ENCODE measurements at places on chromosomes 4 and X.

DNA sequence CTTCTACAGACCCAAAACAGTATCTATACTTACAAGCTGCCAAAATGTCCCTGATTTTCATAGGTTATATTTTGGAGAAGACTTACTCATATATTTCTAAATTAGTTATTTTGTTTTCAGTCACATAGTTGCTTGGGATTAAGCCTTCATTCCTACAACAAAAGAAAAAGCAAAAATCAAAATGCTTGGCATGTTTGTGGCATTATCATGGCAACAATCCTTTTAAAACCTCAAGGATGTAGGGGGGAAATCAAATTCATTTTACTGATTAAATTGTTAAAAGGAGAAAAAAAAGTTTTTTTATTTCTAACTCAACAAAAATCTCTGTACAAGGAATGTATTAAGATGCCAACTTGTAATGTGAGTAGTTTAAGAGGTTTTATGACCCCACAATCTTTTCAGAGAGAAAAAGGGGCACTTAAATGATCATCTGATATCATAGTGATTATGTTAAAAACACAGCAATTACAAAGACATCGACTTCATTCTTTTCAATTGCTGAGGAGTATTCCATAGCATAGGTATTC is 23.5 kb downstream of the TXK start:
- no peak for DNase-seq

GRCh38 chr4:67678612-67679011 is 22.3 kb downstream of the UBA6 start:
- DNase-seq, result no peak

GRCh38 chr4:99349338-99349737 is 3.2 kb downstream of the ADH1C start:
- no peak for DNase-seq

DNA sequence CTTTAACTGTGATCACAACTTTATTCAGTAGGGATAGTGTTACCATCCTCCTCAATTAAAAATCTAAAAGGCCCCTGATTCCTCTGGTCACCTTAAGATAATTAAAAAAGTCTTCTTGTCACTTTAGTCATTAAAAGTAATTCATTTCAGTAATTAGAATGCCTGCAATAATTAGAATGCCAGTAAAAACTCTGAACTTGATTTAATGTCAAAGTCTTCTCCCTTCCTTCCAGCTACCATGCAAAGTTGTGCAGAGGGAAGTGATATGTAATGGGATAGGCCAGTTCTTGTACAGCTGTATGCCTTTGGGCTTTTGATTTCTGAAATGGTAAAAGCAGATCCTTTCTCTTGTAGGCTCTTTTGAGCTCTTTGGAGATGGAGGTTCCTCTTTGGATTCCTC is 417.2 kb downstream of the ADAM29 start:
- DNase-seq, result no peak

DNA sequence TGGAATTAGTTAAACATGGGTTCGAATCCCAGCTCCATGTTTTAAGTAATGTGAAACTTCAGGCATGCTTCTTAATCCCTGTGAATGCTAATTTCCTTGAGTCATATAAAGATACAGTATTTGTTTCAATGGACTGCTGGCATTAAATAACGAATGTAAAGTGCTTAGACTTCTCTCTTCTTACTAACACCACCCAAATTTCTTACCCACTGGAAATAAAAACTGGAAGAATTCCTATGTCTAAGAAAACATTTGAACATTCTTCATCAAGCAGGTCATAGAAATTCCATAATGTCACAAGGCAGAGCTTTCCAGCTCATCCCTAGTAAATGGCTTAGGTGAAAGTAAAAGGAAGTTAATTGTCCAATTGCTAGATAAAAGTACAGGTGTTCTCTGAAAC is 172.5 kb downstream of the ANK2 start:
- DNase-seq, result no peak

DNA sequence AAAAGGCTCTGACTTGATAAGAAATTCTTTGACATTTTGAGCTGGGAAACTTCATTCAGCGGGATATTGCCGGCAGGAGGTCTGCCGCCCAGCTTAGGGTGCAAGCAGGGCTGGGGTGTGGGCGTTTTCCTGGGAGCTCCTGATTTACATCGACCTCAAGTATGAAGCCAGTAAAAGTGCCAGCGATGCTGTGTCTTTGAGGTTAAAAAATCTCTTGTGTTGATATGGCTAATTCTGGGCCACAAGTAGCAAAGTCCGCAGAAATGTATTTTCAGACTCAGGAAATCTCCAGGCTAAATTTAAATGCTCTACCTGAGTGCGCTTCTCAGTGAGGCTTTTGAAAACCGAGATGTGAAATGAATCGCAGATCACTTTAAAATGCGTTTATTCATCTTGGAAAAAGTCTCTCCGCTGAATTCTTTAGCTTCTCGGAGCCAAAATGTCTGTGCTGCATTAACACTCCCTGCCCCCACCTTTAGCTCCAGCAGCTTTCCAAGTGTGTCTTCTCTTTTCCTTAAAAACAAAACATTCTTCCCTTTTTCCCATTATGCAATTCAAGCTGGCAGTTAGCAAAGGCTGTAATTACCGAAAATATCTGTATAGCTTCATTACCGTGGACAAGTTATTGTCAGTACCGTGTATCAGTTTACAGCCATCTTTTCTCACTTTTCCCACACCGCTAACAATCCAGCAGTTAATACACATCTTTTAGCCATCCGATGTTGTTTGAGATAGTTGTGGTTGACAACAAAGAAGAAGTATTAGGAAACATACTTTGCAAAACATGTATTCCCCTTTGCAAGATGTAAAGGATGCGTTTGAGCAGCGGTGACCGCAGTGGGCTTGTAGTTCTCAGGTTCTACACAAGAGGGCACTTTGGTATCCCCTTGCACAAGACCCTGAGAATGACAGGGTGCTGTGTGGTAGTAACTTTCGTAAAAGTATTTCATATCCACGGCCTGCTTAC is 136.0 kb upstream of the STX18 start:
- DNase-seq, result peak; percentile 66

- no peak for DNase-seq
Observed at GRCh38 chr4:183333983-183334382, 11.8 kb upstream of the CLDN24 start.

- no peak for DNase-seq
Observed at GRCh38 chrX:109533005-109533404, 3.6 kb upstream of the NXT2 start.

DNA sequence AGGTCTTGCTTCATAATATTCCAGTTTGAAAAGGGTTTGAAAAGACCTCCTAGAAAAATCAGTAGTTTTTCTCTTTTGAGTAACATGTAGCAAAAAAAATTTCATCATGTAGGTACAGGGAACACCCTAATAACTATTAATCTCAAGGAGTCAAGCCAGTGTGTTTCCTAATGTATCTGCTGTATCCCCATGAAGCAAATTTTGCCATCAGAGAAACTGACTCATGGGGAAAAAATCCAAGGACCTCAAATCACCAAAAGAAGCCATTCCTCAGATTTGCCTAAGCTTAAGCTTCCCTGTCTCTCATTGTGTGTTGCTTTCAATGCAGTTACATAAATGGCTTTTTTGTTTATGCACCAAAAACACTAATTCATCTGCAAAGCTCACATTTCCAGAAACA is 29.7 kb downstream of the F9 start:
- no peak for DNase-seq

DNA sequence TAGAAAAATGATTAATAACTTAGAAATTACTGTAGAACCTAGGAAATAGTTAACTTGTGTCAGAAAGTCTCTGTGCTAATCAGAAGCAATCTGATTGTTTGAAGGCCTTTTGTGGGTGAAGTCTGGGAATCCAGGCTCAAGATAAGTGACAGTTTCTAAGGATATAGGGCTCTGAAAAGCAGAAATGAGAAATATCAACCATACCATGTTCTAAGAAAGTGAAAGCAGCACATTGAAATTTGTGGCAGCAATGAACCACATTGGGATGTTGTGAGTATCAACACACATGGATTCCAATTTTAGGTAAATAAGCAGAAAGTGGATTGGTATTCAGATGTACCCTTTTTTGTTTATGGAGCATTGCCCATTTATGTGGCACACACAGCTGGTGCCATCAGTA is 464.6 kb downstream of the IL15 start:
- DNase-seq, result no peak

- DNase-seq, result no peak
Observed at GRCh38 chr4:39818646-39819045, 120.7 kb downstream of the UBE2K start.

DNA sequence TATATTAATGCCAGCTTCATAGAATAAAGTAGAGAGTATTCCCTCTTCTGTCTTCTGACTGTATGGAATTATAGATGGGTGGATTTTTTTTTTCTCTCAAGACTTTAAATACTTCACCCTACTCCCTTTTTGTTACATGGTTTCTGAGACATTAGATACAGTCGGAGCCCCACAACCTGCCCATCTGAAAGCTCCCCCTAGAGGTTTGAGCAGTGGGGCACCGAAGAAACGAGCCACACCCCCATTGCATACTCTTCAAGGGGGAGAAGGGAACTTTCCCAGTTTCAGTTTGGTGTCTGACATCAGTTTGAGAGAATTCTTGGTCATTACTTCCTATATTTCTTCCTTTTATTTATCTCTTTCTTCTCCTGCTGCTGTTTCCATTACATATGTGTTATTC is 437.6 kb upstream of the AGA start:
- DNase-seq, result no peak

GRCh38 chr4:112855058-112855457 is 194.4 kb upstream of the ANK2 start:
- no peak for DNase-seq

GRCh38 chr4:3644849-3645627 is 112.8 kb upstream of the LRPAP1 start:
- DNase-seq, result peak; percentile 63

DNA sequence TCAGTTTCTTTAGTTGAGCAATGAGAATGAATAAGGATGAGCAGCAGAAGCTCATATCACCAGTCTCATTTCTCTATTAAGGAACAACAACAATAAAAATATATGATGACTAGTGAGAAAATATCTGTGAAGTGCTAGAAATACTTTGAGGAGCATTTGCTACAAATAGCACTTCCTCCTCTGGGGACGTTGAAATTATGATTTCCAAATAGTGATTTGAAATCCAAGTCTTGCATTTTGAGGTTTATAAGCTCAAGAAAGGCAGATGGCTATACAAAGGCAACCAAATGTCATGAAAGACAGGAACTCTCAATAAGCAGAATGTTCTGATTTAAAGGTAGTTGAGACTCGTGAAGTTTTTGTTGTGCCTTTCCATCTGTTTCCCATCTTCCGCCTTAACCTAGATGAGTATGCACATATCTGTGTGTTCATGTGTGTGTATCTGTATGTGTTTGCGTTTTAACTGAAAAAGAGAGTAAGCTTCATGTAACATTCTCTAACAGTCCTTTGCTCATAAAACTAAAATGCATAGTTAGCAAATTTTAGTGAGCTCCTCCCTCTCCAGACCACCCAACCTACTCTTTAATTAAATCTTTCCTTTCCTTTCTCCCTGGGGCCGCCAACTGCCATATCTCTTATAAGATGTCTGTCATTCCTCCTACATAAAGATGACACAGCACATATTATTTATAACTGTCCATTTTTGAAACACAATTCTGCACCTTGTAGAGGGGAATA is 222.6 kb upstream of the RASGEF1B start:
- DNase-seq, result no peak

GRCh38 chr4:144709159-144709558 is 63.2 kb downstream of the HHIP start:
- no peak for DNase-seq

- no peak for DNase-seq
Observed at GRCh38 chr4:175671491-175671934, 140.6 kb downstream of the GPM6A start.

- no peak for DNase-seq
Observed at GRCh38 chrX:39782276-39782675, 315.5 kb downstream of the BCOR start.

GRCh38 chr4:174418640-174419212 is 103.6 kb downstream of the HPGD start:
- no peak for DNase-seq

DNA sequence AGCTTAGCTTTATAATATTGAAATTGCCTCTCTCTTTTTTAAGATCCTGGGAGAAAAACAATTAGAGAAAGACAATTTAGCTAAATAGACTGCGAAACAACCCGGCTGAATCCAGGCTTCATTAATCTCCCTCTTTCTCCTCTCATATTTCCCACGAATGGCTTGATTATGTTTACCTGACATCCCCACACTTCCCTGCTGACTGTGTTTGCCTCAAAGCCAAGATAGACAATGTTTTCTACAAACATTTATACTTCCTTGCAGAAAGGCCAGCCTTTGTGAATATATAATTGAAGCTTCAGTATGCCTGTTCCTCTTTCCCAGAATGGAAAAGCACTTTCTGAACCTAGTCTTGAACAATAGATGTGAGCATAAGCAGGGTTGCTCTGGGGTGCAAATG is 566.8 kb downstream of the PDHA2 start:
- no peak for DNase-seq

DNA sequence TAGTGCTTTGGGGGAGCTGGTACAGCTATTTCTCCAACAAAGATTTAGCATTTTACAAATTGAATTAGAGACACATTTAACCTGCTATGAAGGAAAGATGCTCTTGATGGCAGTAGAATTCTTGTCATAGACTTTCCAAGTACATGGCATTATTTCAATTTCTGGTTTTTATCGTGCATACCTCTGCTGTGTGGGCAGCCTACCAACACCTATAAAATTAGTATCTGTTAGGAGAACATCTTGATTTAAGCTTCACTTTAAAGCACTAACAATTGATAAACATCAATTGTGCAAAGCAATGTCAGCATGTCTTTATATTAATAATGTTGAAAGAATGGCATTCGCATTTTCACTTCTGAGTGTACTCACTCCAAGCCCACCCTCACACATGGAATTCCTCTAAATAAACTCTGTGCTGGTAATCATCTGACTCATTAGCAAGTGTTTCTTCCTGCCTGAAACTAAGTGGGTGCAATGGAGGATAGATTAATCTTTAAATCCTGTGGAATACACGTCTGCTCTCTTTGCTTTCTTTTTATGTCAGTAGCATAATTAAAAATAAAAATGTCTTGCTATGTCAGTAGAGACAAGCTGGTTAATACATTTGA is 279.8 kb upstream of the MAGEB18 start:
- DNase-seq, result no peak

- no peak for DNase-seq
Observed at GRCh38 chrX:23788521-23788920, 5.5 kb downstream of the SAT1 start.

GRCh38 chr4:119493419-119493818 is 135.2 kb downstream of the PDE5A start:
- DNase-seq, result no peak

DNA sequence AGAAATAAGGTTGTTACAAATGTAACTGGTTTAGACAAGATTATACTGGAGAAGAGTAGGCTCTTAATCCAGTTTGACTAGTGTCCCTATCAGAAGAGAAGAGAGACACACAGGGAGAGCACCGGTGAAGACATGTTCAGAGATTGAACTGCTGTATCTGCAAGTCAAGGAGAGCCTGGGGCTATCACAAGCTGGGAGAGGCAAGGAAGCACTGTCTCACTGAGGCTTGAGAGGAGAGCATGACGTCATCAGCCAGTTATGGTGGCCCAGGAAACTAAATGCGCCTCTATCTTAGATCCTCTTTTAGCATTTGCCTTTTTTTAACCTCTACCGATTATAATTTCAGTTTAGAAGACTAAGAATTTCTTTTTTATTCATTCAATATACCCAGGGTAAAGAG is 583.4 kb downstream of the TRAM1L1 start:
- DNase-seq, result no peak

- DNase-seq, result no peak
Observed at GRCh38 chr4:158025131-158025530, 147.7 kb downstream of the GASK1B start.

- DNase-seq, result no peak
Observed at GRCh38 chrX:138691186-138691585, 20.3 kb downstream of the FGF13 start.
